ENCODE measurements at places on chromosomes 3 and 15.

- DNase-seq: no peak
Measured at GRCh38 chr15:60389261-60390077, 8.3 kb downstream of the ANXA2 start.

GRCh38 chr3:140597792-140598191, 80.1 kb upstream of the TRIM42 start:
- DNase-seq: no peak

DNA sequence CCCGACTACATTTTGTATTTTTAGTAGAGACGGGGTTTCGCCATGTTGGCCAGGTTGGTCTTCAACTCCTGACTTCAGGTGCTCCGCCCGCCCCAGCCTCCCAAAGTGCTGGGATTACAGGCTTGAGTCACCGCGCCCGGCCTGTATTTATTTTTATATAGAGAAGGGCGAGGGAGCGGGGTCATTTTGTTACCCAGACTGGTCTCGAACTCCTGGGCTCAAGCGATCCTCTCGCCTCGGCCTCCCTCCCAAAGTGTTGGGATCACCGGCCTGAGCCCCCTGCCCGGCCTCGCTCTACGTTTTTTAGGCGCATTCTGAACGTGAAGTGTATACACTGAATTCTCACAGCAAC, 514 bp upstream of the PPP4R2 start:
- peak; percentile 36 for DNase-seq

- DNase-seq: peak; percentile 49
Measured at GRCh38 chr3:153138276-153139210, 23.5 kb upstream of the RAP2B start.

DNA sequence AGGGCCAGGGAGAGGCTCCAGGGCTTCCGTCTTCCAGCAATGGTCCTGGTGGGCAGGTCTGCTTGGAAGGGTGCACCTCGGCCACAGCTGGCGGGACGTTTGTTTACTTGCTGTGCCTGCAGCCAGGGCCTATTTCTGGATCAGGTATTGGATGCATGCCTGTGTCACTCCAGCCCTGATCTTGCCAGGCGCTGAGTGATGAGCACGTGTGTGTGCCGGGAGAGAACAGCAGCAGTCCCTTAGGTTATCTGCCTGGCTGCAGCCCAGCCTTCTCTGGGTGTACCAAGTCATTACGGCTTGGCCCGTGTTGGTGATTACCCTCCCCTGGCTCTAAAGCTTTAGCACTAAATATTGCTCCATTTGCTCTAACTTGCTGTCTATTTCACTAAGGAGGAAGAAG, 14.9 kb downstream of the CCDC32 start:
- DNase-seq: peak; percentile 79

Measured in left cardiac atrium (tissue), 4 donors.